ENCODE measurements at places on chromosomes 11 and 22.

- no peak for DNase-seq
Observed at GRCh38 chr11:62622476-62623089, 797 bp upstream of the B3GAT3 start.

- peak; percentile 97 for DNase-seq
Observed at GRCh38 chr11:86069408-86070101, 671 bp upstream of the PICALM start.

DNA sequence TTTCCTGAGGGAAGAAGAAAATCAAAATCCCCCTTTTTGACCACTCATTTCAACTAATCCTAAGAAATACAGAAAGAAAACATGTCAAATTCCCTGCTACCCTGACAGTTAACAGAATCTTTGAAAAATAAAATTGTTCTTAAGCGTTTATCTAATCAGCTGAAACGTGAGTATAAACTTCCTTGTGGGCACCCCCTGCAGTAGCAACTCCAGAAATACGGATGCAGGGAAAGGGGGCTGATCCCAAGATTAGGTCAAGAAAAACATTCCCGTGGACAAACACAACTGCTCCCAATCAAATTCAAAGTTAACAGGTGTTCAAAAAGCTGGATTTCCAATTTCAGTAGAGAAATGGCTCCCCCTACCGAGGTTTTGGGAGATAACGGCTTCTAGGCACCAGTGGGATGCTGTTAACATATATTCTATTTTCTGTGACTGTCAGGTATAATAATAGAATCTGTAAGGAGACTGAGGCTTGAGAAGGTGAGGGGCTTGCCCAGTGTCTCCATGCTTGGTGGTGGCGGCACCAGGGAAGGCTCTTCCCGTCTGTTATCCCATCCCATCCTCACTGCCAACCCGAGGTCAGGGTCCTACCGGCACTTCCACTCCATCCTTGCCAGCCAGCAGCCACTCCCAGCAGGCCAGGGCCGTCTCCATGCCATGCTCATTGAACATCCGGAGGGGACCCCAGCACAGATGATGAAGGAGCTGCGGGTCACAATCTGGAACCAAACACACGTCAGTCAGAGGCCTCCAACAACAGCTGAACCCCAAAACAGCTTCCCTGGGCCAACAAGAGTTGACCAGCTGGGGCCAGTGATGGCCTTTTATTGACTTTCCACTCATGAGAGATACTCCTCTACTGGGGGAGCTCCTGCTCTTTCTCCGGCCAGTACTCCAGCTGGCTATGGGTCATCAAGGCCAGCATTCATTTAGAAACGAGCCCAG, 32.0 kb upstream of the SERPIND1 start:
- DNase-seq, result peak; percentile 55

DNA sequence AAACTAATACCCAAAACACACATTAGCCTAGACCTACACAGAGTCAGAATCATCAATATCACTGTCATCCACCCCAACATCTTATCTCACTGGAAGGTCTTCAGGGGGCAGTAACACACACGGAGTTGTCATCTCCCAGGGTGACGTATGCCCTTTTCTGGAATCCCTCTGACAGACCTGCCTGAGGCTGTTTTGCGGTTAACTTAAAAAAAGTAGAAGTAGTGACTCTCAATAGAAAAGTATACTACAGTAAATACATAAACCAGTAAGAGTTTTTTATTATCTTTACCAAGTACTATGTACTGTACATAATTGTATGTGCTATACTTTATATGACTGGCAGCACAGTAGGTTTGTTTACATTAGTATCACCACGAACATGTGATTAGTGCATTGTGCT, 80.5 kb downstream of the PGR start:
- no peak for DNase-seq

- no peak for DNase-seq
Observed at GRCh38 chr11:7749456-7749855, 43.2 kb upstream of the OVCH2 start.

DNA sequence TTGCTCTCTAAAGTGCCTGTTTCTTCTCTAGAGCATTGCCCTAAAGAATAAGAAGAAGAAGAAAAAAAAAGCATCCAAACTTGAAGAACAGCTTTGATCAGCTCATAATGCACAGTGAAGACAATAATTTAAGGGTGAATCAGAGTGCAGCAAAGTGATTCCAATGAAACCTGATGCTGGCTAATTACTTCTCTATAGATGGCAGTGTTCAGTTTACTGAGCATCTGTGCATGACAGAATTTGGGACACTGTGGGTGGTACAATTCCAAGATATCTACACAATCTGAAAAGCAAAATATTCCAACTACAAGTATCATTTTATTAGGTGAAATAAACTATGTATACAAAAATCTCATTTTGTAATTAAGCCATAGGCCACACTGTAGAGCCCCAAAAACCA, 450.5 kb upstream of the CCDC90B start:
- DNase-seq, result no peak

DNA sequence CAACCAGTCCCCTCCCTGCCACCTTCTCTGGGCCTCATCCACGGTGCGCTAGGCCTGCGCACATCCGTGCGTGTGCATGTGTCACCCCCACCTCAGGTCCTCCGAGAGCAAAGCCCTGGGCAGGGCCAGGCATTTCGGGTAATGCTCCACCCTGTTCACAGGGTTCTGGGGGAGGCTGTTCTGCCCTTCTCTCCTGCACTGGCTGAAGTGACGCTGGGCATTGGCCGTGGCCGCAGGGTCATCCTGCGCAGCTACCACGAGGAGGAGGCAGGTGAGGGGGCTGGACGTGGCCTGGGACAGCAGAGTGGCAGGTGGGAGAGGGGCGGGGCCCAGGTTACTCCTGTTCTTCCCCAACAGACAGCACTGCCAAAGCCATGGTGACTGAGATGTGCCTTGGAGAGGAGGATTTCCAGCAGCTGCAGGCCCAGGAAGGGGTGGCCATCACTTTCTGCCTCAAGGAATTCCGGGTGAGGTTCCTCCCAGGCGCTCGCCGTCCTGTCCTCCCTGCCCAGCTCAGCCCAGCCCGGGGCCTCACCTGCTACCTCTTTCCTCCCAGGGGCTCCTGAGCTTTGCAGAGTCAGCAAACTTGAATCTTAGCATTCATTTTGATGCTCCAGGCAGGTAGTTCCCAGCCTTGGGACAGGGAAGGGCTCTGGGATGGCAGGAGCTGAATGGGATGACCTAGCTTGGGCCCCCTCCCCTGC, 3.9 kb downstream of the RAD9A start:
- no peak for DNase-seq

DNA sequence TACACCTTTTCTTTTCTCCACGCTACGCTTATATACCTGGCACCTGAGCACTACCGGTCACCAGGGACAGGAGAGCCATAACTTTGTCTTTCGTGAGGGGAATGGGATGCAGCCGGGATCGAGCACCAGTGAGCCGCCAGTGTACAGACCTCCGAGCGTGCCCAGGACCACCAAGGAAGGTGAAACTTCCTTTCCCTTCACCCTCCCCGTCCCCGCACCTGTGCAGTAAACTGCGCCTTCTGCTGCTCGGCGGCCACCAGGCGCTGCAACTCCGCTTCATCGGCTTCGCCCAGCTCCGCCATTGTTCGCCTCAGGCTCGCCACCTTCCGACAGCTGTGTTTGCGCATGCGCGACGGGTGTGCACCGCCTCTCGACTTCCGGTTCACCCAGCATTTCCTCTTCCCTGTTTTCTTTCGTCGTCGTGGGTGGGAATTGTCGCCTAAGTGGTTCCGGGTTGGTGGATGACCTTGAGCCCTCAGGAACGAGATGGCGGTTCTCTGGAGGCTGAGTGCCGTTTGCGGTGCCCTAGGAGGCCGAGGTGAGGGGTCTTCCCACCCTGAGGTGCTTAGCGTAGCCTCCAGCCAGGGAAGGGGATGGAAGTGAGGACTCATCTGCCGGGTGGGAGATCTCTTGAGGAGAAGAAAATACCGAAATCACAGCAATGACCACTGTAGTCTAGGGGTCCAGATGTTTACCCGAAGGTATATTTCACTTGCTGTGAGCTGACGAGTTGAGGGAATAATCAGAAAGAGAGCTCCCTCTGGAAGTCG, at the start of the genes SDHD and TIMM8B:
Gene SDHD (plus strand): TSS at position 452 of the 770 bp plus-strand sequence. CDS start 35 bp downstream, at position 487.
Gene TIMM8B (minus strand): TSS at position 335 of the 770 bp plus-strand sequence. CDS start 33 bp downstream, at position 302.
- peak; percentile 98 for DNase-seq
